ENCODE measurements at places on chromosomes 2 and 18.

DNA sequence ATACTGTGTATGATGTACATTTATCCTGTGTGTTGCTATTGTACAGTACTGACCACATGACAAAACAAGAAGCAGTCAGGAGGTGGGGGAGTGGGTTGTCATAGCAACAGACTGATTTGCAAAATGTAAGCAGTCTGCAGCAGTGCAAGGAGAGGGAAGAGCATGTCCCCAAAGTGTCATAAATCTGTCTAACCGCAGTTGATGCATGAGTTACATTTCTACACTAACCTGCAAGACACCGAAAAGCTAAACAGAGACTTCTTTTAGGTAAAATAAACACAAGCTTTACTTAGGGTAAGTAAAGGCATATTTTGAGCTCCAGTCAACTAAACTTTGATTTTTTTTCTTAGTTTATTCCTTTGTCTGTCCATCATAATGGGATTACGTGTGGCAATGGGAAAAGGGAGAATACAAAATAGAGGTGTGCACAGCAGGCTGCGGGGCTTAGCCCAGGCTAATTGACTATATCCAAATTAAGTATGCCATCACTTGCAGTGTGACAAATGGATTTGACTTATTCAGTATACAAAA, 134.5 kb downstream of the MEIS1 start:
- no peak for DNase-seq

DNA sequence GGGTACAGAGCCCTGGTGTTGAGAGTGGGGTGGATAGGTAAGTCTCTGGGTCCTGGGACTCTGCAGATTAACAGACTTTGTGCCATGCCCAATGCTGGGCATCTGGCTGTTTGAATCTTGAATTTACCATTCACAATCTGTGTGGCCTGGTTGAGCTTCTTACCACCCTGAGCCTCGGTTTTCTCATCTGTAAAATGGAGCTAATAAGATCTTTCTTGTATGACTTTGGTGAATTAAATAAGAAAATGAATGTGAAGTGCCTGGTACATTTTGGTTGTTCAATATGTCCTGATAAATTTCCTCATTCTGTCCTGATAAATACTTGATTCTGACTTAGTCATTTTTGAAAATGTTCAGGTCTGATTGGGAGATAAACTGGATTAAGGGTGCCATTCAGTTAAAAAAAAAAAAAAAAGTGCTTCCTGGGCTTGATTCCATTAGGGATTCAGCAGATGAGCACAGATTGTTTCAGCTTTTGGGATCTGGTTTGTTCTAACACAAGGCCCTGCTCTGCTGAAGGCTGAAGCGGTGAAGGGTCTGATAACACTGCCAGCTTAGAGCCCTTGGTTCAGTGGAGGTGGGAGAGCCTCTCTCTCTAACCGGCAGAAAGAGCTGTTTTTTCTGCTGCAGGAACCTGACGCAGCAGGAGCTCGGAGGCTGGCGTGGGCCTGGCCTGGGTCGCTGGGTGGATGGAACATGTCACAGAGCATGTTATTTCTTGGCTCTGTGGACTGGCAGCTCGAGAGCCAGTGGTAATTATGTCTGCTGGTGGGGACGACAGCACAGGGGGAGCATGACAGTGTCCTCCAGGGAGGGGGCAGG, 84.5 kb upstream of the MCFD2 start:
- no peak for DNase-seq

GRCh38 chr2:57821088-57821487, 225.5 kb upstream of the VRK2 start:
- no peak for DNase-seq

DNA sequence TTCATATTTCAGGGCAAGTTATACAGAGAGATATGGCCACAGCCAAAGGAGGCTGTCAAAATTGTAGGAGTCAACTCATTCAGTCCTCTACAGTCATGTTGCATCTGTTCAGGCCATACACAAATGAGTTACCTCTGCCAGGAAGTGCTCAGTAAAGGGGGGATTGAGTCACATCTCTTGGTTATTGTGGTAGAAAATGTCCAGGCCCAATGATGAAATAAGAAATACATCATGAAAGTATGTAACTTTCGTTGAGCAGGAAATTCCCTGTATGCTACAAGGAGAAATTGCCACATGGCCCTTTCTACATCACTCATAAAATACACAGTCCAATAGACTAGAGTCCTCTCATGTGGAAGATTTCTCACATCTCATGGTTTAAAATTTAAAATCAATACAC, 103.9 kb upstream of the COL3A1 start:
- no peak for DNase-seq

GRCh38 chr2:219378163-219378851, 9.4 kb downstream of the DNPEP start:
- no peak for DNase-seq

DNA sequence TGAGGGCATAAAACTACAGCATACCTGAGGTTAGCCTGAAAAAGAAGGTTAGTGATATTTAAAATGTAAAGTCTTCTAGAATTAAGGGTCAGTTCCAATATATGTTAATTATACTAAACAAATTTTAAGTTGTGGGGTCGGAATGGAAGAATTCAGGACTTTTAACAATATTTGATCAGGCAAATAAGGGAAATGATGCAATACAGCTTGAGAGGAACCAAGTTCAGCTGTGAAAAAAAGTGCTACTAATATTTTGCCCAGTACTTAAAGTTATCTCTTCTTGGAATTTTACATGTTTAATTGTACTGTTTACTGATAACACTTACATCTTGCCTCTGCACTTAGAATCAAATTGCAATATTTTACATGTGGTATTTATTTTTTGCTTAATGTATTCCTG, 345.5 kb upstream of the CWC22 start:
- no peak for DNase-seq

GRCh38 chr2:57440437-57440836, 606.2 kb upstream of the VRK2 start:
- DNase-seq, result no peak

- no peak for DNase-seq
Observed at GRCh38 chr18:68394705-68395104, 320.2 kb downstream of the TMX3 start.

DNA sequence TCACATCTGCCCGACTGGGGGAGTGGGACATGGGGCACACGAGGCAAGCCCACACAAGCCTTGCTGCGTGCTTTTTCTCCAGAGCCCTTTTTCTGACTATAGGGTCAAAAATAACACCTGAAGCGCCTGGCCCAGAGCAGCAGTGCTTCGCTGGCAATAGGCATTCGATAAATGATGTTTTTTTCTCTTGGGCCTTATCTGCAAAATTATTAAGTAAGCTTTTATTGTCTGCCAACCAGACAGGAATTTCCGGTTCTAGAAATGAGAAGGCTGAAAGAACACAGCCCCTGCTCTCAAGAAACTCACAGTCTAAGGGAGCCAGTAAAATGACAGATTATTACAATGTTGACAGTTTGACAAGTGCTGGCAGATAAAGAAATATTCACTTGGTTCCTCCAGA, 2.7 kb upstream of the TMBIM1 start:
- peak; percentile 77 for DNase-seq

GRCh38 chr2:11784747-11785610, 38.5 kb downstream of the LPIN1 start:
- DNase-seq, result no peak

GRCh38 chr2:119755906-119756305, 3.8 kb upstream of the PTPN4 start:
- DNase-seq, result no peak

- DNase-seq, result no peak
Observed at GRCh38 chr18:24651434-24651833, 191.0 kb downstream of the HRH4 start.

DNA sequence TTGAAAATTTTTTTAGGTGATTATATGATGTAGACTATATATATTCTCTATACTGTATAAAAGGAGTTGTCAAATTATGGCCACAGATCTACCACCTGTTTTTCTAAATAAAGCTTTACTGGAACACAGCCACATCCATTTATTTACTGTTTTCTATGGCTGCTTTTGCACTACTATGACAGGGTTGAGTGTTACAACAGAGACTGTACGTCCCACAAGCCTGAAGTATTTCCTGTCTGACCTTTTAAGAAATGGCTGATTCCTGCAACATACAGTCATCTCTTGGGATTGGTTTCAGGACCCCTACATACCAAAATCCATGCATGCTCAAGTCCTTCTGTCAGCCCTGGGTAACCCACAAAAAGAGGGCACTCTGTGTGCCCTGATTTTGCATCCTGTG, 508.3 kb downstream of the TSN start:
- no peak for DNase-seq

- DNase-seq, result no peak
Observed at GRCh38 chr2:123928358-123928757, 96.7 kb upstream of the CNTNAP5 start.

Measured in MM.1S (cell line).